ENCODE measurements at places on chromosomes 2 and 18.

- DNase-seq: peak; percentile 48
Measured at GRCh38 chr2:159904127-159904958, 106.3 kb upstream of the CD302 start.

DNA sequence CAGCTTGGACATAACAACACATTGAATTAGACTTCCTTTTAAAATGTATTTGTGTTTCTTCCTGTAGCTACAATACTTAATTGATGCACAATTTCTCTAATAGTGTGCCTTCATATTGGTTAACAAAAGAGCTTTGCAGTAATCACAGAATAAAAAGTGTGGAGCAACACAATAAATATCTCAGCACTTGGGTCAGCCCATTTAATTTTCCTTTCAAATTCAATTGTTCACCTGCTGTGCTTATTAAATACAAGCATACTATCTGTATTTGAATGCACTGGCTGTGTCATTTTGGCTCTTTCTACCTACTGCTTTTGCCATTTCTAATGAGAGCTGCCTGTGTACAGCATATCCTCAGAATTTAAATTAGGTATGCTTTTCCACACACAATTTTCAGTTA is 1641.3 kb upstream of the SLC39A10 start:
- DNase-seq: no peak

DNA sequence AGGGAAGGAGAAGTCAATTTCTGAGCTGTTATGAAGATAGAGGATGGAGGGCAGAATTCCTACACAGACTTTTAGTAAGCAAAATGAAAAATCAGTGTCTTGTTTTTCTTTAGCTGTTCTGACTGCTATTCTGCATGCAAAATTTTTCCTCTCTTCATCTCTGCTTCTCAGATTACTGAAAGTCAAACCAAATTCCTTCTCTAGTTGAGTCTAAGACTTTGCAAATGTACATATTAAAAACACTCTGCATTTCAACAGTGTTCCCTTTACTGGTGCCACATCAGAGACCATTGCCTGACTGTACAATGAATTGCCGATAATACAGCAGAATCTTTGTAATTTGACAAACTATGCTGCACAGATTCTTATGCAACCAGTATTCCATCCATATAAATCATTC is 198.8 kb downstream of the EXOC6B start:
- DNase-seq: no peak

GRCh38 chr2:55856936-55857335 is 66.6 kb downstream of the EFEMP1 start:
- DNase-seq: no peak

DNA sequence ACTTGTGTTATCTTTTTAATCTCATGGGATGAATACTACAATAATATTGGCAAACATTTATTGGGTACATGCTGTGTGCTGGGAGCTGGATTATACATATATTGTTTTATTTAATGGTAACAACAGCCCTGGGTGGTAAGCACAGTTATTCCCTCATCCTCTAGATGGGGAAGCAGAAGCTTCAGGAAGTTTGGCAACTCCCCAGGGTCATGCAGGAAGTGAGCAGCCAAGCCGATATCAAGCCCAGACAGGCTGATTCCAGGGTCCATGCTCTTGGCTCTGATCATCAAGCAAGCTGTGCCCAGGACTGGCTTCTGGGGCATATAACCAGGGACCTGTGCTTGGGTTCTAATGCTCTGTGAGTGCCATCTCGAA is 155.8 kb downstream of the ZNF516 start:
- no peak for DNase-seq

- DNase-seq: no peak
Measured at GRCh38 chr2:152548111-152548875, 169.0 kb downstream of the PRPF40A start.

GRCh38 chr2:19435815-19436214 is 77.4 kb upstream of the OSR1 start:
- DNase-seq: no peak

DNA sequence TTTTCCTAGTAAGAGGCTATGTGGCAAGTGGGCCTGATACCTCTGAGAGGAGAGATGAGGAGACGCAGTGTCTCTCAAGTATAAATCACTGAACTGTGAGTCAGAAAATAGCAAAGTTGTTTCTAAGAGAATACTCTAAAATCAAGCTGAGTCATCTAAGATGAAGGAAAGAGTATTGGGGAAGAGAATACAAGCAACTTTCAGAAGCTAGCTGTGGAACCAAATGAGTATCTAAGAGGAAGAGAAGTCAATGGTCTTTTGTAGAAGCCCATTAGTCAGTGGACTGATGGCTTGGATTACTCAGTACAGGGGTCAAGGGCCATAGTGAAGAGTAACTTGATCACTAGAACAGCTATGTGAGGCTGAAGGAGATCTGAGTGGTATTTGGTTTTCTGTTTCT is 2.7 kb upstream of the DCC start:
- DNase-seq: no peak

GRCh38 chr2:190718652-190719526 is 70.0 kb downstream of the NAB1 start:
- DNase-seq: no peak

DNA sequence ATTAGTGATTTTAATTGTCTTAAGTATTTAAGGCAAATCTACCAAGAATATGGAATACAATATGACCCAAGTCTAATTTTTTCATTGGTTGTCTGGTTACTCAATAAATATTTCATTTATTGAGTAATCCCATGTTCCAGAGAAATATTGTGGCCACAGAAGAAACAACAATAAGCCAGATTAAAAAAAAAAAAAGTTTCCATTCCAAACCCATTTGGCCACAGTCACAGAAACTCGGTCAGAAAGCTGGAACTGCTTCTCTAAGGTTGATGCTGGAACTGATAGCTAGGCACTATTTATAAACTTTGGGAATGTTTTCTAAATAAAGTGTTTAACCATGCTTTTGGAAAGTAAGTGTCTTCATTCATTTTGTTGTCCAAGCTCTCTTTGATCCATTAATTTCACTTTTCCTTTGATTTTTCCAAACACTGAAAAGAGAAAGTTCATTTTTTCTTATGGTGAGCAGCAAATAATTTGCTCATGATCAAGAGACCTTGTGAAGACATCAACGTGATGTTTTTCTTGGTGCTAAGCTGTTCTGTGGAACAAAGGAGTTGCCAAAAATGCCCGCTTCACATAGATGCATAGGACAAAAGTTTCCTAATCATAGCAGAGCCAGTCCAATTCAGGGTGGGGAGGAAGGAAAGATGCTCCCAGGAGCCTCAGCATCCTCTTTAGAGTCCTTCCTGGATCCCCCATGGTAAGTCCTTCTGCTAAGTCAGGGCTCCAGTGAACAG is 72.1 kb upstream of the CCBE1 start:
- no peak for DNase-seq

- no peak for DNase-seq
Measured at GRCh38 chr2:189298481-189298880, 118.9 kb upstream of the COL5A2 start.

GRCh38 chr2:55268288-55268906 is 634 bp downstream of the MTIF2 start:
- DNase-seq: peak; percentile 4

GRCh38 chr18:46622451-46622850 is 34.6 kb downstream of the LOXHD1 start:
- DNase-seq: no peak

DNA sequence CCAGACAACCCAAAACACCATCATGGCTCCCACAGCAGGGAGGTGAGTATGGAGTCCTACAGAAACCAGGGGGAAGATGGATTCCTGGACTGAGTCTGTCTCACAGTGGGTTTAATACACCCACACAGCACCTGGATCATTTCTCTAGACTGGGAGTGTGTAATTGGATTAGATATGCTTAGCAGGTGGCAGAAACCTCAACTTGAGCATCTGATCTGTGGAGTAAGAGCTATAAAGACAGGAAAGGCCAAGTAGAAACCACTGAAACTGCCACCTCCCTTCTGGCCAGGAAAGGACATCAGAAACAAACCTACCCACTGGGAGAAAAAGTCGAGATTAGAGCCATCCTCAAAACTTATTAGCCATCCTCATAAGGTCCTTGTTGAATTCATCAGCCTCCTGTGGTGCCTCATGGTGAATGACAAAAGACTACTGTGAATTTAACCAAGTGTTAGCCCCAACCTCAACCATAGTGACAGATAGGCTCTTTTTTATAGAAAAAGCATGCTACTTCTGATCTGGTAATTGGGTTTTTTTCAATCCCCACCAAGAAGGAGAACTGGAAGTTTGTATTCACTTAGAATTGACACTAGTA is 28.1 kb upstream of the CHST9 start:
- no peak for DNase-seq

DNA sequence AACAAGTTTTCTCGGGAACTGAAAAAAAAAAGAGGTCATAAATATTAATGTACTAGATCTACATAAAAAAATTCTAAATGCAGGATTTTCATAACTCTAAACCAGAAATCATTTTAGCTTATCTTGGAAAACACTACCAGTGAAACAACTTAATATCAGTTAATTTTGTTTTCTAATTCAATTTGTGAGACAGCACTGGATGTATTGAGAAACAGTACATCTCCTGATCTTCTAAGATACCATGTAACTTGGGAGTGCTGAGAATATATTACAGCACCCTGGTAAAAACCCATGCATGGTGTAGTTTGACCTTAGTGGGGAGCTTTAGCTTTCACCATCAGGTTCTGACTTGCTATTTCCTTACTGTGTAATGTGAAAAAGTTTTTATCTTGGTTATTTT is 129.6 kb downstream of the NRXN1 start:
- no peak for DNase-seq

DNA sequence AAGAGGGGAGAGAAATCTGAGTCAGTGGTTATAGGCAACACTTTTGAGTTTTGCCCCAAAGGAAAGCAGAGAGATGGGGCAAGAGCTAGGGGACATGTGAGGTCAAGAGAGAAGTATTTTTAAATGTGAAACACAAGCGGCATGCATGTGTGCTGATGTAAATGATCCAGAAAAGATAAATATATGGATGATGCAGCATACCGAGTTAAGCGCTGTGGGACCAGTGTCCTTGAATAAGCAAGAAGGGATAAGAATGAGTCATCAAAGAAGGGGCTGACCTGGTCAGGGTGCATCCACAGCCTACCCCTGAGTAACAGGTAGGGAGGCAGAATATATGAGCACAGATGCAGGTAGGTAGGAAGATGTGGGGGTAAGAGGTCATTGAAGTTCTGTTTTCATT is 180.9 kb downstream of the TRABD2A start:
- no peak for DNase-seq

DNA sequence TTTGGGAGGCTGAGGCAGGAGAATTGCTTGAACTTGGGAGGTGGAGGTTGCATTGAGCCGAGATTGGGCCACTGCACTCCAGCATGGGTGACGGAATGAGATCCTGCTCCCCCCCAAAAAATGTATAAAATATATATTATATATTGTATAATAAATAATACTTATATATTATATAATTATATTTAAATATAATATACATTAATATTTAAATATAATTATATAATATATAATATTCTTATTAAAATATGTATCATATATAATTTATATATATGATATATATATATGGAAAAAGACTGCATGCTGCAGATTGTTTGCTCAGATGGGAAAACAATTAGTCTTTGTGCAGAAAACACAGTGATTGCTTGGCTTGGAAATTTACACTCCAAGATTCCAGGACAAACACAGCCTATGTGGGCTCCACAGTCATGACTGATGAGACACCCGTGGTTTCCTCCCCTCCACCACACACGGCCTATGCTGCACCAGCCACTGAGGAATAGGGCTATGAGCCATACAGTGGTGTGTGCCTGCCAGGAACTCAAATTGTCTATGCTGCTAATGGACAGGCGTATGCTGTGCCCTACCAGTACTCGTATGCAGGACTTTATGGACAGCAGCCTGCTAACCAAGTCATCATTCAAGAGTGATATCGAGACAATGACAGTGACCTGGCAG is 30.0 kb downstream of the PMAIP1 start:
- DNase-seq: no peak

GRCh38 chr2:64522843-64523428 is 1.2 kb upstream of the AFTPH start:
- peak; percentile 68 for DNase-seq

DNA sequence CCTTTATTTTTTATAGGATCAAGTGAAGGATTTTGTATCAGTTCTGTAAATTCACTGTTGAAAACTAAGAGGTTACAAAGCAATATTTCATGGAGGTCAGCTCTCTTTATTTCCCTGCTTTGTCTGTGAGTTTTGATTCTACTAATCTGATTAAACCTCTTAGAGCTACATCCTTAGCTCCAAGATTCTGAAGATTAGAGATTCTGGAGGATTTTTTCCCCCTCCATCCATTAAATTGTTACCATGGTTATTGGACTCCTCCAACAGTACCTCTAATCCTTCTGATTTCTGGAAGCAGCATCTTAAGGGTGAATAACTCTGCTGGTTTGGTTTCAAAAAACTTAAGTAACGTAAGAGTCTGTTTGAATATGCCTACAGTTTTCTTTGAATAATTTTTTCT is 110.0 kb downstream of the TANC1 start:
- DNase-seq: no peak

- DNase-seq: no peak
Measured at GRCh38 chr18:37657493-37657892, 91.9 kb upstream of the CELF4 start.

GRCh38 chr2:5693287-5694201 is 1.4 kb downstream of the SOX11 start:
- DNase-seq: no peak

DNA sequence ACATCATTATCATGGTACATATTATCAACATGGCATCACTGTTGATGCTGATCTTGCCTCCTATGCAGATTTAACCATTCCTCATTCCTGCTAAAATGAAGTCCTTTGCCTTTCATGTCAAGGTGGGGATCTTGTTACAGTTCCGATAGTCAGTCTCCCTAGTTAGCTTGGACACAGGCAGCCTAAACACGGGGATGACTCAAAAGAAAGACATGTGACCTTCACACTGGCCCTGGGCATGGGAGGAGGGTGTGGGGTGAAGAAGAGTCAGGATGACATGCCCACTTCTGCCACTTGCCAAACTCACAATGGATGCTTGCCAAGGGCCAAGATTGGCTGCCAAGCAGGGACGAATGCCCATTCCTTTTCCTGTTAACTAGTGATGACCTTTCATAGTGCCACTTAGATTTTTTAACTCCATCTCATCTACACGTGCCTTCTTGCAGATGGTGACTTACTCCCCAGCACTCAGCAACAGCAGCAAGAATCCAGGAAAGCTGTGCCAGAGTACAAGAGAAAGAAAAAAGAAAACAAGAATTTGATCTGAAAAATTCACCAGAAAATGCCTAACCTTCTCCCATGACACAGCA is 13.9 kb upstream of the SLC1A4 start:
- no peak for DNase-seq

Data from CD14-positive monocyte (primary cell).